GF-D8 (cell line): ENCODE measurements at places on chromosomes 2 and 18.
A peak's percentile ranks its signal among the peaks of the same experiment; 100 is the strongest.

DNA sequence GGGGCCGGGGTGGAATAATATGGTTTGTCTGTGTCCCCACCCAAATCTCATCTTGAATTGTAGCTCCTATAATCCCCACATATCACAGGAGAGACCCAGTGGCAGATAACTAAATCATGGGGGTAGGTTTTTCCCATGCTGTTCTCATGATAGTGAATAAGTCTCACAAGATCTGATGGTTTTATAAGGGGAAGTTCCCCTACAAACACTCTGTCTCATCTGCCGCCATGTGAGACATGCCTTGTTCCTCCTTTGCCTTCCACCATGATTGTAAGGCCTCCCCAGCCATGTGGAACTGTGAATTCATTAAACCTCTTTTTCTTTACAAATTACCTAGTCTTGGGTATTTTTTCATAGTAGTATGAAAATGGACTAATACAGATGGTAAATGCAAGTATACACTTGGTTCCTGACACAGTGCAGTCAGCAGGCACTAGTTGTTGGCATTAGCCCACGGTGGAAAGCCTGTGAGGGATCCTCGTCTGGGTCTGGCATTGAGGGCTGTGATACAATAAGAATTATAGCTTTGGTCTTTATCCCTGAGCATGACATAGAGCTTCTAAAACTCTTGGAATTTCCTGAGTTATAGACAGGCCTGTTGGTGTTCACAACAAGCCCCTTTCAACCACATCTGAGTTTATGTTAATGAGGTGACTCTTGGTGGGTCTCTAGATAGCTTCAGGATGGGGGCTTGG is 135.8 kb downstream of the CABLES1 start:
- no peak for DNase-seq

- DNase-seq = no peak
These were observed 218.1 kb upstream of the TNP1 start for GRCh38 chr2:217077831-217078407.

DNA sequence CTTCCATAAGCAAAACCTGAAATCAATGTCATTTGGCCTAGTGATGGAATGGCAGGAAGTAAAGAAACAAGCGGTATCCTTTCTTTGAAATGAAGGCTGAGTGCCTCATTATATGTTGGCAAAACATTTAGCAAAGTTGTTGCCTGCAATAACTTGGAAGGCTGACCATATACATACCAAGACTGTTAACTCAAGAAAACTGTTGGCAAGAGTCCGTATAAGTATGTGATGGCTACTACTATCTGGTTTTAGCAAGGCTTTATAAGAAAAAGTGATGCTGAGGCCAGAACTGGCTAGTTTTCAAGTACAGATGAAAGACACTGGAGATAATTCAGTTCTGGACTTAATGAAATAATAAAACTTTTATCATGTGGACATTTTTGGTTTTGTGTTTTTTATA is 356.2 kb downstream of the ZNF521 start:
- DNase-seq = no peak

DNA sequence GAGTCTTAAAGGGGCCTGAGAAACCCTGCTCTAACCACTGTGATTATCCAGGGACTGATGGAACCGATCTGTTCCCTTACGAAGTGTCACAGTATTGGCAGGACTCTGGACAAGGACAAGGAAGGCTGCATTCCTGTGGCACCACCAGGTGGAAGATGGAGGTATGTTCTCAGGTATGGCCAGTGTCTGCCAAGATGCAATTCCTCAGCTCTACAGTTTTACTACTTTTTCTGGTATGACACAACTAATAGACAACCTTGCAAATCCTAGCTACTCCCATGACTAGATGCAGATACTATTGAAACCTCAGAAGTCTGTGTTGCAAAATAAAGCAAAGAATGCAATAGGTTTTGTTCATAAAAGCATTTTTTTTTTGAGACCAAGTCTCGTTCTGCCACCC is 14.6 kb downstream of the RAB31 start:
- DNase-seq = no peak

DNA sequence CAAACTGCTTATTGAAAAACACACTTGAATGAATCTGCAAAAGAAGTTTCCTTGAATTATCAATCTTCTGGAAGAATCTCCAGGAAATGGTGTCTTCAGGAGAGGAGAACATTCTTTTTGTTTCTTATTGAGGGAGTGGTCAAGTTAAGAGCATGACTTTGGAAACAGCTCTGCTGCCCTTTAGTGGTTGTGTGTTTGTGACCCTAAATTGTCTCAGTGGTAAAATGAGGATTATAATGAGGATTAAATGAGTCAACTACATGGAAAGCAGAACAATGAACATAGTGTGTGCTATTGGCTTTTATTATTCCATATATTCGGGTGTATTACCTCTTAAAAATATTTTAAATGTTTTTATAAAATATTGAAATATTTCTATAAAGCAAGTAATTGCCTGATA is 44.8 kb upstream of the TANC1 start:
- no peak for DNase-seq

DNA sequence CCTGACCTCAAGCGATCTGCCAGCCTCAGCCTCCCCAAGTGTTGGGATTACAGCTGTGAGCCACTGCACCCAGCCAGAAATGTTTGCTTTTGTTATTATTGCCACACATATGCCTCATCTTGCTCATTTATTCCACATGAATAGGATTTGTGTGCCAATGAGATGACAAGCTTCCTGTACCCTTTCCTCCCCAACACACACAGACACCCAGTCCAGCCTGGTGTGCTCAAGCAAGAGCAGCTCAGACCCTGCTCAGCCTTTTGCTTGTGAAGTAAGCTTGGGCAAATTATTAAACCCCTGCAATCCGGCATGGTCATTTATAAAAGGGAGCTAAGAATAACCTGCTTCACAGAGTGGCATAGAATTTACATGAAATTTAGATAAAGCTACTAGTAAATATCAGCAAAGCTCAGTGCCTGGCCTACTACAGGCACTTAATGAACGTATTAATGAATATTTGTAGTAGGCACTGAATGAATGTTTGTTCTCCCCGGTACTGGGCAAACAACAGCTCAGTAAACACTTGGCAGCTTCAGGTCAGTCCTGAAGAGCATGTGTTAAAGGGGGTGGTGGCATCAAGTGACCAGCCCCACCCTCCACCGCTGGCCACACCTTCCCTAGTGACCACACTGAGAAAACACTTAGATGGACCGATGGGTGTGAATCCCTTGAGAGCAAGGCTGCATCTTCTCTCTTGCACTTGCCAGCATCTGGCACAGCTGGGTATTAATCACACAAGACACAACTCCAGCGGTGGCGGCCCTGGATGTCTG is 280.2 kb downstream of the SRBD1 start:
- no peak for DNase-seq

DNA sequence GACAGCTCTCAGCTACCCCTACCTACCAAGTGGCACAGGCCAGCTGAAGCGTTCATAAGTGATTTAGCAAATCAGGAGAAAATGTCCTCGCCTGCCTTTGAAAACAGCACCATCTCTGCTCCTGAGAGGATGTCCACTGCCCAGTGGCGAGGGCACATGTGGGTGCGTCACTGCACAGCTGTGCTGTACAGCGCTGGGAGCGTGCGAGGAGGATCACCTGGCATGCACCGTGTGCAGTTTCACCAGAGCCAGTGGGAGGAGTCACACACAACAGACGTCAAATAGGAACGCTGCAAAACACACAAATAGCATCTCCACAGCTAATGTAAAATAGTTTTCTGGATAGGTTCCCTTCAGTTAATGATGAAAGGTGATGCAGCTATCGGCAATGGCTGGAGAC is 154.1 kb downstream of the HDAC4 start:
- DNase-seq = no peak

DNA sequence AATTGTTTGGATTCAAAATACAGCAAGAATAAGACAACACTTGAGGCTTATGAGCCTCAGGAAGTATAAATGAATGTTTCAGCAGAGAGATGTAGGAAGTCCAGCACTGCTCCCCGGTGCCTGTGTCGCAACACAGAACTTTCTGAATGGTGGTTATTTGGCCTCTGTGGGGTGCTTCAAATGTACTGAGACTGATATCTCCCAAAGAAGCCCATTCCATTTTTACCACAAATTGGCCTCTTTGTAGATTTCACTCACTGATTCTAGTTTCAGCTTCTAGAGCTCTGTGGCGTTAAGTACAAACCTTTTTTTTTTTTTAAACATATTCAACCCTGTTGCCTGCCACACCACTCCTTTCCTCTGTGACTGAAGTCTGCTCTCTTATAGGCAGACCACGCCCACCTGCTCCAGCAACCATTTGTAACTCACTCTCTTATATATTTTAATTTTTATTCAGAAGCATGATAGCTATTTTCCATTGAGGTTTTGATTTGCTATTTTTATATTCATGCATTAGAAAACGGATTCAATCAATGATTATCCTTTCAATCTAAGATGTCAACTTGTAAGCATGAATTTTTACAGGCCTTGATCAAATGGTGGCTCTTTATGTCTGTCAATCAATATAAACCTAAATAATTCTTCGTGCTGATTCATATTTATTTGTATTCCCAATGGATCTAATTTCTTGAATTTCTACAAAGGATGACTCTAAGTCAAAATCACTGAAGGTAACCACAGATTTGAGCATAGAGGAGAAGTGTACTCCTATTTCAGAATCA is 277.1 kb upstream of the CCDC68 start:
- DNase-seq = peak; percentile 50

- no peak for DNase-seq
These were observed 1040.4 kb upstream of the CDH2 start for GRCh38 chr18:29217124-29217915.

GRCh38 chr18:64027931-64028695 is 58.2 kb downstream of the SERPINB8 start:
- no peak for DNase-seq

GRCh38 chr2:13230221-13230620 is 513.5 kb downstream of the TRIB2 start:
- DNase-seq = no peak

DNA sequence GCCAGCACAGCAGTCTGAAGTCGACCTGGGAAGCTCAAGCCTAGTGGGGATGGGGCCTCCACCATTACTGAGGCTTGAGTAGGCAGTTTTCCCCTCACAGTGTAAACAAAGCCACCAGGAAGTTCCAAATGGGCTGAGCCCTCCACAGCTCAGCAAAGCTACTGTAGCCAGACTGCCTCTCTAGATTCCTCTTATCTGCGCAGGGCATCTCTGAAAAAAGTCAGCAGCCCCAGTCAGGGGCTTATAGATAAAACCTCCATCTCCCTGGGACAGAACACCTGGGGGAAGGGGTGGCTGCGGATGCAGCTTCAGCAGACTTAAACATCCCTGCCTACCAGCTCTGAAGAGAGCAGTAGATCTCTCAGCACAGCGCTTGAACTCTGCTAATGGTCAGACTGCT is 218.4 kb upstream of the VRK2 start:
- no peak for DNase-seq

GRCh38 chr2:40093021-40093675 is 314.1 kb upstream of the THUMPD2 start:
- no peak for DNase-seq

GRCh38 chr2:201261906-201262305 is 1.6 kb downstream of the CASP8 start:
- DNase-seq = no peak

DNA sequence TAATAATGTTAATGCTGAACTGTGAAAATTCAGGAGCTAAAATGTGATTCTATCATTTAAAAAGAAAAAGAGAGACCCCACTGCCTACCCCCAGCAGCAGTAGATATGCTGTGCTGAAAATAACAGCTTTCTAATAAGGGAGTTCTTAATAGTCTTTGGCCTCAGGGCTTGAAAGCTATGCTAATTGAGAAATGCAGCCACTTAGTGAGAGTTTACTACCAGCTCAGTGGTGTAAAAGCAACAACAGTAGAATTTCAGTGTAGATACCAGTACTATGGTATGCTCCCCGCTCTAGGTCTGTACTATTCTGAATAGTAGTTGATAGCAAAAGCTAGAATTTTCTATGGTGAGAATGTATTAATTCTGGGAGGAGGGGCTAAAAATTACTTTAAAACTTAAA is 303.1 kb upstream of the VWC2L start:
- no peak for DNase-seq

DNA sequence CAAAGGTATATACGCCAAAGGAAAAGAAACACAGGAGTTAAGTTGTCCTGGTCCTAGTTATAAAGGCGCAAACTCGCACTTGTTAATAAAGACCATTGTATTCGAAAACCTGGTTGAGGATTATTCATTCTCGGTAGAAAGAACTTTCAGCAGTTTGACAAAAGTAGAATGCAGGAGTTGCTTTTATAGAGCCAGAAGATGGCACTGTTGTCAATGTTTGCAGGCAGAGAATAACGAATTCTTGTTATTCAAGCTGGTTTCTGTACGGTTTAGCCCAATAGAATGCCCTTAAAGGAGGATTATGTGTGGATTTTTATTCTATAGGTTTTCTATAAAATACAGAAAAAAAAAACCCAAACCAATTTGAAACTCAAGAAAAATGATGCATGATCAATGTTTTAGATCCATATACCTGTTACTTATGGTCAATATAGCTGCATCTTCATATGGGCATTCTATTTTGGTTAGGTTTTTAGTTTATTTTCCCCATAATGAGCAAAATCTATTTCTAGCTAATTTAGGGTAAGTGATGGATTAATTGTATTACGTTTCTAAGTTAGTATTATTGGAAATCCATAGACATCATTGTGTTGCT is 510.3 kb downstream of the PLCL1 start:
- peak; percentile 7 for DNase-seq

- no peak for DNase-seq
These were observed 39.5 kb downstream of the SFT2D3 start for GRCh38 chr2:127740665-127741288.

DNA sequence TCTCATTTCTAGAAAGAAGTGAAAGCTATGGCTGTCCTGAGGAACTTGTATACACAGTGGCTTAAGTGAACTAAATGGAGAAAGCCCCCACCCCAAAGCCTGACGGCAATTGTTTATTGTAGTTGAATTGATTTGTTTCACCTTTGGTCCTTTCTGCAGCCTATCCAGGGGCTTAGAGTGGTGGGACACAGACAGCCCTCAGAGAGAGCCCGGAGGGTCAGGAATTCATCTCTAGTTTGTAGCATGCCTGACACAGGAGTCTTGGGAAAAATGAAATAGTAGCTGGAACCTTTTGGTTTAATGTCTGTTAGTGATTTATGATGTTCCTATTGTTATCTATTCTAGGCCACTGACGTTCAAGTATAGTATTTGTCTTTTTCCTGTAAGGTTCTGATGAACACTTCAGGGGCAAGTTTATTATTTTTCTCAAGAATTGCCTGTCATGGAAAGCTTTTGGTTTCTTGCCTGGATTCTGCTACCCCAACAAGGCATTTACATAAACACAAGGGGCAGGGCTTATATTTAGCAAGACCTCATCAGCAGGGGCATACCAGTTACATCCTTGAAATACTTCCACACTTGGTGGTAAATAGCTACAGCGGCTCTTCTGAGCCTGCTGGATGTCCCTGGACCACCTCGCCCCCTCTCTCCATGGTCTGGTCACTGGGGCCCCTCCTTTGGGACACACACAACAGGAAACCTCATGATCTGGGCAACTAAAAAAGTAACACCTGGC is 44.4 kb downstream of the KCNE4 start:
- DNase-seq = no peak
